ENCODE measurements at places on chromosomes 6 and 20.

DNA sequence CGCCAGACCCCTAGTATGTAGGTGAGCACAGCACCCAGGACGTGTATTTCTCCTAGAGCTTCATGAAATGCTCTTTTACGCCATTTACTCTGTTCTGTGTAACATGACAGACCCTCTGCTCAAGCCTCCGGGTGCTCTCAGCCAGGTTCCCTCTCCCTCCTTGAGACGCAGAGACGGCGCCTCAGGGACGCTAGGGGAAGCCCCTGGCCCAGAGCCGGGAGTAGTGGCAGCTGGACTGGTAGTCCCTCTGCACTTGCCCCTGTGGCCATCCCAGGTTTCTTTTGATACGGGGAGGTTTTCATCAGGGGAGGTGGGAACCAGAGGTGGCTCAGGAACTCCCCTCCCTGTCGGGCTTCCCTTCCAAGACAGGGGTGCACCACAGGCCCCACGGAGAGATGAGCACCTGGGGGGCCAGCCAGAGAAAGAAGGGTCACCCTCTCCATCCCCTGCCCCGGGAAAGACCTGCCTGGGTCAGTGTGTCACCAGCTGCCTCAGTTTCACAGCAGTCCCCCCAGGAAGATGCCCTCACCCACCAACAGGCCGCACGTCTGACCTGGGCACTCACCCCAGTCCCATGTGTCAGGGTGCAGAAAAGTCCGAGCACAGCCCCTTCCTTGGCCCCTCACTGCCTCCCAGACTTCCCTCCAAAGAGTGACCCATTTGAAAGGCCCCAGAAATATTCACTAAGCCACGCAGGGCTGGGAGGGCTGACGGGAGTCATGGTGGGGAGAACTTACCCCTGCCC is 58.1 kb upstream of the AFDN start:
- no peak for DNase-seq

DNA sequence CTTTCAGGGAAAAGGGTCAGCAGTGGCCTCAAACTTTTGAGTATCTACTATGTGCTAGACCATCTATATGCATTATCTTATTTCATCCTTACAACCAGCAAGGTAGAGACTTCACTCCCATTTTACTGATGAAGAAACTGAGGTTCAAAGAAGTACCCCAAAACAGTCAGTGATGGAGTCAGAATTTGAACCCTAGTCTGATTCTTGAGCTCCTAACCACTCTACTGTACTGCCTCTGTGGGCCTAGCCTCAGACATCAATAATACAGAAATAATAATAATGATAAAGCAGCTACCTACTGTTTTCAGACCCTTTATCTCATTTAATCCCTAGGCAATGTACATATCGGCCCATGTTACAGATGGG is 8.4 kb downstream of the ADA start:
- no peak for DNase-seq

DNA sequence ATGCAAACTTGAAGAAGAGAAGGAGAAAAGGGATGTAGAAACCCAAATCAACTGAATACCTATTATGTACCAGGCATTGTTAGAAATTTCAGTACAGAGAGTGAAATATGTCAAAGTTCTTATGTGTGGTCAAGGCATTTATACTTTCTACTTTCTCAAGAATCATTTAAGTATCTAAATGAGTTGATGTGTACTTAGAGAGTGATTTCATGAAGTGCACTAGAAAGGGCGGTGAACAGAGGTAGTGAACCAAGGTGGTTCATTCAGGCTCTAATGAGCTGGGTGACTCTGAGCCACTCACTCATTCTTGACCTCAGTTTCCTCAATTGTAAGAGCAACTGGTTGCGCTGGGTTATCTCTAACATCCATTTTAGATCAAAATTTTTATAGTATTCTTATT is 3.3 kb downstream of the PDE7B start:
- no peak for DNase-seq

GRCh38 chr20:24964506-24964840 is 15.4 kb downstream of the CST7 start:
- DNase-seq: no peak

GRCh38 chr20:12733811-12734210 is 275.0 kb upstream of the SPTLC3 start:
- no peak for DNase-seq

- no peak for DNase-seq
Observed at GRCh38 chr20:47355489-47356219, 845 bp downstream of the ZMYND8 start.

GRCh38 chr6:111624401-111625098 is 18.9 kb upstream of the TRAF3IP2 start:
- no peak for DNase-seq

GRCh38 chr6:87182321-87182720 is 27.0 kb downstream of the ZNF292 start:
- DNase-seq: no peak

- DNase-seq: no peak
Observed at GRCh38 chr20:58829531-58829941, 21.2 kb downstream of the GNAS-AS1 start.

- no peak for DNase-seq
Observed at GRCh38 chr6:79498842-79499241, 38.4 kb downstream of the LCA5 start.

DNA sequence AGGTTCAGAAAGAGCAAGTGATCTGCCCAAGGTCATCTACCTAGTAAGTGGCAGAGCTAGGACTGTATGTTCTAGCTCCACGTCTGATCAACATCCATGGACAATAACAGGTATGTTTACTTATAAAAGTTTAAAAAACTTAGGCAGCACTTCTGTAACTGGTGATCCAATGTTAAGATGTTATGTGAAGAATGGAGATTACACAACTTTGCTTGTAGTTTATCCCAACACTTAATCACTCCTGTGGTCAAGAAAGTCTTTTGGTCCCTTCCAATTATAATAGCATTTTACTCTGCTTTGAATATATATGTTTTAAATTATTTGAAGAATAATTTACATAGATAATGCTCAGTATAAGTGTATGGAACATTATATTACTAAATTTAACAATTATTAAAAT is 4.8 kb downstream of the FBXO30 start:
- DNase-seq: no peak

DNA sequence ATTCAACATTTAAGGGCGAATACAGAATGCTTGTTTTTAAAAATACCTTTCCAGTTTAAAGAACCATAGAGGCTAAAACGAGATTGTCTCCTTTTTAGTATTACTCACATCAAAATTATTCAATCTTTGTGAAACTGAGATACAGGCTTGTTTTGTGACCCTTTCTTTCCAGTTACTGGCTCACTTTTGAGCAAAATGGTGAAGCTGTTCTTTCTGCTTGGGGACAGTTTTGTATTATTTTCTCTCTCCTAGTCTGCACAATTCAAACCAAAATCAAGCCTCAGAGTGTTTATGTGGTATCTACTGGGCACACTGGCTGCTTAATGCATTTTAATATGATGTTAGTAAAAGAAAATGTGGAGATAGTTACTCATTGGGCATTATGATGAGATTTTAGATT is 36.5 kb downstream of the HIVEP1 start:
- DNase-seq: no peak

GRCh38 chr6:118580585-118581419 is 32.7 kb downstream of the PLN start:
- DNase-seq: peak; percentile 67

- DNase-seq: no peak
Observed at GRCh38 chr6:101259505-101259904, 134.0 kb upstream of the GRIK2 start.

- no peak for DNase-seq
Observed at GRCh38 chr6:10495029-10495428, 26.1 kb upstream of the GCNT2 start.

- DNase-seq: no peak
Observed at GRCh38 chr20:33694639-33695012, 8.4 kb upstream of the E2F1 start.

DNA sequence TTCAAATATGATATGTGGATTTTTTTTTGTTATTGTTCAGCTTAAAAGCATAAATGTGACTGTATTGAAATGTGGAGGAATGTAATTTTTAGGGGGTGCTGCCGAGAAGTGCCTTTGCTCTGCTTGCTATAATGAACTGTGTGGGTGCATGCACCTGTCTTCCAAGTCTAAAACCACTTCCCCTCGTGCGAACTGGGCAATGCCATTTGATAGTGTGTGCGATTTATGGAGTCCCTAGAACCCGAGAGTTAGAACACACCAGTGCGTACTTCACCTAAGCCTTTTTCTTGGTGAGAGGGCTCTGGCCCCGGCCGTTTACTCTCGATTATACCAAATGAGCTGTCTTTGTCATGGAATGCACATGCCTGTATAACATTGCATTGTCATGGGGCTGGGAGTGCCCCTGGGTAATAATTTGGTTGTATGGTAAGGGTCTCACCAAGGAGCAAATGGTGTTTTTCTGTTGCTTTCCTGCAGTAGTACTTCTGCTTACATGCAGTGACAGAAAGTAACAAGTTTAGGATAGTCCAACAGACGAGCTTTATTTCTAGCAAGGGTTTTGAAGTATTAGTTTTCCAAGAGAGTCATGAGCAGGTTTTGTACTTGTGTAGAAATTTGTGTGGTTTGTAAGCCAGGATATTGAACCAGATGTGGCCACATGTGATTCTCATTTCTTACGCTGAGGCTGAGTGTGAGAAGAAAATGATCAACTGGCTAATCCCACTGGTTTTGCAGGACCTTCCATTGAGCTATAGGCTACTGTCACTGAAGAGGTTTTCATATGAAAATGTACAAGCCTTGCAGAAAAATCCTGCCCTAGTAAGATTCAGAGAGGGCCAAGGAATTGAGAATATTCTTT is 172.4 kb downstream of the DTNBP1 start:
- no peak for DNase-seq

- peak; percentile 74 for DNase-seq
Observed at GRCh38 chr6:33812669-33813068, 8.9 kb upstream of the MLN start.

- DNase-seq: no peak
Observed at GRCh38 chr6:131001945-131002660, 60.9 kb downstream of the EPB41L2 start.

DNA sequence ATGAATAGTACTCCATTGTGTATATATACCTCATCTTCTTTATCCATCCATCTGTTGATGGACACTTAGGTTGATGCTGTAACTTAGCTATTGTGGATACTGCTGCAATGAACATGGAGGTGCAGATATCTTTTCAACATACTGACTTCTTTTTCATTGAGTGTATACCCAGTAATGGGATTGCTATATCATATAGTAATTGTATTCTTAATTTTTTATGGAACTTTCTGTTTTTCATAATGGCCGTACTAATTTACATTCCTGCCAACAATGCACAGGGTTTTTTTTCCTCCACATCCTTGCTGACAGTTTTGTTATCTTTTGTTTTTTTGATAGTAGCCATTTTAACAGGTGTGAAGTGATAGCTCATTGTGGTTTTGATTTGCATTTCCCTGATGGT is 5.2 kb downstream of the CCN2 start:
- no peak for DNase-seq

DNA sequence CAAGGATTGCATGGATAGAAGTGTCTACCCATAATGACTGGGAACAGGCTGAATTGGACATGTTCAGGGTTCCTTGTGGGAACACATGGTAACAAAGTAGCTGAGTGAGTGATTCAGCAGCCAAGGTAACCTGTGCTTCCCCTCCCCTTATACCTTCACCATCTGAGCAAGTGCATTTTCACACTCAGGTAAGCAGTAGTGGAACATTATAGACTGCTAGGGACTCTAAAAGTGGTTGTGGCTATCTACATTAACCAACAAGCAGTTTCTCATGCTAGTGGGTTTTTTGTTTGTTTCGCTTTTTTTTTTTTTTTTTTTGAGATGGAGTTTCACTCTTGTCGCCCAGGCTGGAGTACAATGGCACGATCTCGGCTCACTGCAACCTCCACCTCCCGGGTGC is 41.4 kb downstream of the KIZ start:
- DNase-seq: no peak

DNA sequence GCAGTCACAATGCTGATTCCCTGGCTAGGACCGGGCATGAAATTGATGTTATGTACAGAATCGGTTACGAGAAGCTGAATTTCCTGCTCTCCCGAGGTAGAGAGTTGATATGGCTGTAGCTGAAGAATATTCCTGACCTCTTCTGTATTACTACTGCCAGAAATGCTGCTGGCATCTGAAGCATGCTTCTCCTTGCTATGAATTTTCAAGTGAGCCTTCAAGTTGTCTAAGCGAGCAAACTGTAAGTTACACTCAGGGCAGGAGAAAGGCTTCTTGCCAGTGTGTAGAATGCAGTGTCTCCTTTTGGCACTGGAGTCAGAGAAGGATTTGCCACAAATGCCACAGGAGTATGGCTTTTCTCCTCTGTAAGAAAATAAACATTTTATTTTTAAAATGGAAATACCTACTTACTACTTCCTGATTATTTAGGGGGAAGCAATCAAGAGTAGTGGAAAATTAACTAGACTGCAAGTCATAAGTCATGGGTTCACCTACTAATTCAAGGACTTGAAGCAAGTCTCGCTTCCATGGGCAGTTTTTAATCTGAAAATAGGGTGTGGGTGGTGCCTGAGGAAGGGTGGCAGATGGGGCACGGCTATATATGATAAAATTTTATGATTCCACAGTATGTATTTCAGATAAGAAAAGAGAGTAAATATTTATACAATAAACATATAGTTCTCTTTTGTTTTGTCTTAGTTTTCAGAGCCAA is 10.8 kb upstream of the MICAL1 start:
- DNase-seq: no peak

All from iPS DF 6.9 (cell line).